COLO829 (cell line): ENCODE measurements at places on chromosomes 1 and 21.

DNA sequence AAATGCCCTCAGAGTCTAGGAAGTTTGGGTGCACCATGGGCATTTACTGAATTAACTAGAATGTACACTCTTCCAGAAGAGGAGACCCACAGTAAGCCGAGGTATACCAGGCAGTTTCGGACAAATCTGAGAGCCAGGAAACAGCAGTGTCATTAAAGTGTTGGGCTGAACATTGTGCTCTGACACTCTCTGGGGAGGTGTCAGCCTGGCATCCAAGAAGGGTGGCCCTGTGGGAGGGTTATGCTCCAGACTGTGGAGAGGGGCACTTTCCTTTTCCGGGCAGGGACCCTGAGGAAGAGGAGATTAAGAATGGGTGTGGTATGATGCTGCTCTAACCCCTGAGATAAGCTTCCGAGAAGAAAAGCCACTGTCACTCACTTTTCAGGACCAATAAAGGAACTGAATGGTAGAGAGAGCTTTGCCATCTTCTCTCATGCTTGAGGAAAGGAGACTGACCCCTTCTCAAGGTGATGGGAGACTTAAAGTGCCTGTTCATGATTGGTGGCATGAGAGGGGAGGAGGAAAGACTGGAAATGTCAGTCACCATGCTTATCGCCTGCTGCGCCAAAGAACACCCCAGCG, 98.2 kb downstream of the UCK2 start:
- DNase-seq = no peak

GRCh38 chr21:15010645-15011044, 54.2 kb downstream of the NRIP1 start:
- no peak for DNase-seq

- peak; percentile 26 for DNase-seq
Observed at GRCh38 chr1:45512641-45513054, 9.0 kb downstream of the PRDX1 start.

DNA sequence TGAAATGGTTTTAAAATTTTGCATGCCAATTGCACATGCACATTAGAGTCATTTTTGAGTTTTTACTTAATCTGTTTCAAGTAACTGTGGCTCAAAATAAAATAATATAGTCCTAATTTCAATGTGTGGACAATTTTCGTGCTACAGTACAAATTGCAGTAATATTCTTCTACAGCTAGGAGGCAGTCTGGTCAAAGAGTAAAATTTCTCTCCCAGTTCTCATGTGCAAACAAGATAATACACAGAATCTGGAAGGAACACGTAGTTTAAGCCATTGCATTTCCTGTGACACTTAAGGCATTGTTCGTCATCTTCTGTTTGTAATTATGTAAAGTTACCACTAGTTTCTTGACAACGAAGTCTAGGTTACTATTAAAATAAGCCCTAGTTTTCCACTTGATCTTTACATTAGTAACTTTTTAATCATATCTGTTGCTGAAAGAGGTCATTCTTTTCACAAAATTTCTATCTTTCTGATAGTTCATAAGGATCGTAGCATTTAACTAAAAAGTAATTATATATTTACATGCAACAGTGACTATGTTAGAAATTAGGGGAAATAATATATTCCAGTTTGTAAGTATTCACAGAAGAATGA, 28.9 kb downstream of the ODR4 start:
- DNase-seq = peak; percentile 85

- no peak for DNase-seq
Observed at GRCh38 chr1:17847111-17847510, 92.0 kb downstream of the ACTL8 start.

- no peak for DNase-seq
Observed at GRCh38 chr1:2413495-2414296, 1.3 kb upstream of the PEX10 start.
